ENCODE measurements at places on chromosomes 7 and 10.
A peak's percentile ranks its signal among the peaks of the same experiment; 100 is the strongest.

- DNase-seq = no peak
Measured at GRCh38 chr7:136555933-136556332, 312.5 kb upstream of the CHRM2 start.

GRCh38 chr7:136865777-136866176 lies 2.7 kb upstream of the CHRM2 start:
- no peak for DNase-seq

DNA sequence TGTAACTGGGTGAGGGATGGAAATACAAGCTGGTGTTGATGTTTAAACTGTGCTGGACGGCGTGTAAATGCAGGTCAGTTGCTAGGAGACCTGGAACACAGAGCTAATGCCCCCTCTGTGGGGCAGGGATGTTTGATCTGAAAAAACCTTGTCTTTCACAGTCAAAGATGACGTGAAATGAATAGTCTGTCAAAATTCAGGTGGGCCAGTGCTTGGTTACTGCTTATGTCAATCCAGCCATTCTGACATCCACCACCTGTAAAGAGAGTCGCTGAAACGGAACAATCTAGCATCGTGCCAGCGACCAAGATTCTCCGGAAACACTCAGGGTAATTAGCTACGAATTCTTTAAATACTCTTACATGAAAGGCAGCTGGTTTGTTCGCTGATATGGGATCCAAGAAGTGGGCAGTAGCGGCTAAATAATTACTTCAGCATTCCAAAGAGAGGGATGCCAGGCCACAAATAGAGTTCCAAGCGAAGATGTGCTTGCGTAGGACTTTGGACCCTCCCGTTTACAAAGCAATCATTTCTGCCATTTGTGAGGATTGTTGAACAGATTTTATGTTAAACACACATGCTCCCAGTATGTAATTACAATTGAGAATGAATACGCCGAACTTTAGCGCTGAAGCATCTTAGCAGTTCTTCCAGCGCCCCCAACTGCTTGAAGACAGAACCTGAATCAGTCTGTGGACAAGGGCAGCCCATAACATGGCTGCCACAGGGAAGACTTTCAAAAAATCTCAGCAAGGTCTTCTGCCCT lies 7.3 kb upstream of the ASB4 start:
- no peak for DNase-seq

DNA sequence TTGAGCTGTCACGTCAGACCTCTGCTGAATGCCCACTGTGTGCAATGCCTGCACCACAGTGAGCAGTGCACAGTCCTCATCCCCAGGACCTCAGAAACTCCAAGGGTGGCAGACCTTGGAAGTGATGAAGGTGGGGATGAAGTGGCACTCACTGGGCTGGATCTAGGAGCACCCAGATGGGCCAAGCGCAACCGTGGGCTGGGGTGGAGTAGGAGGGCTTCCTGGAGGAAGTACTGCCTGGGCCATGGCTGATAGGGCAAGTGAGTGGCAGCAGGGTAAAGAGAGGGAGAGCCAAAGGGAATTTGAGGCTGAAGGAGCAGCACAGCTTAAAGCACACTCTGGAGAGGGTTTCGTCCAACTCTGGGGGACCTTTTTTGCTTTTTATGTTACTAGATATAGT lies 52.3 kb downstream of the RBM20 start:
- DNase-seq = no peak

GRCh38 chr7:117951285-117951684 lies 78.0 kb upstream of the CTTNBP2 start:
- no peak for DNase-seq

DNA sequence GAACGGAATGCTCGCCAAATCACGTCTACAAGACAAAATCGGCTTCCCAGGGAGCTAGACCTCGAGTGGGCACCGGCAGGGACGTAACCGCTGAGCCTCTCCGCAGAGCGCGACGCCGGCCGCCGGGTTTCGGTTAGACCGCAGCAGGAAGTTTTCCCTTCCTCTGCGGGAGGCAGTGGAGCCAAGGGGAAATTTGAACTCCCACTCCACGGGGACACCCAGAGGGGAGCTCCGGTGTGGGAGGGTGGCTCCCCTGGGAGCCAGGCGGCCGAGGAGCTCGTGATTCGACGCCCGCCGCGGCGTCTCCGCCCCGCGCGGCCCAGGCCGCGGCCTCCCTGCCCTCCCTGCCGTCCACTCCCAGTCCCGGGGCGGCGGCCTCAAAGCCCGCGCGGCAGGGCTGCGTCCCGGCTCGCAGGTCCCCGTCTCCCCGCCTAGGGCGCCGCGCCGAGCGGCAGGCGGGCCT lies 426 bp downstream of the SYPL1 start:
- DNase-seq = peak; percentile 88

- no peak for DNase-seq
Measured at GRCh38 chr7:36474283-36475010, 84.8 kb downstream of the ANLN start.

DNA sequence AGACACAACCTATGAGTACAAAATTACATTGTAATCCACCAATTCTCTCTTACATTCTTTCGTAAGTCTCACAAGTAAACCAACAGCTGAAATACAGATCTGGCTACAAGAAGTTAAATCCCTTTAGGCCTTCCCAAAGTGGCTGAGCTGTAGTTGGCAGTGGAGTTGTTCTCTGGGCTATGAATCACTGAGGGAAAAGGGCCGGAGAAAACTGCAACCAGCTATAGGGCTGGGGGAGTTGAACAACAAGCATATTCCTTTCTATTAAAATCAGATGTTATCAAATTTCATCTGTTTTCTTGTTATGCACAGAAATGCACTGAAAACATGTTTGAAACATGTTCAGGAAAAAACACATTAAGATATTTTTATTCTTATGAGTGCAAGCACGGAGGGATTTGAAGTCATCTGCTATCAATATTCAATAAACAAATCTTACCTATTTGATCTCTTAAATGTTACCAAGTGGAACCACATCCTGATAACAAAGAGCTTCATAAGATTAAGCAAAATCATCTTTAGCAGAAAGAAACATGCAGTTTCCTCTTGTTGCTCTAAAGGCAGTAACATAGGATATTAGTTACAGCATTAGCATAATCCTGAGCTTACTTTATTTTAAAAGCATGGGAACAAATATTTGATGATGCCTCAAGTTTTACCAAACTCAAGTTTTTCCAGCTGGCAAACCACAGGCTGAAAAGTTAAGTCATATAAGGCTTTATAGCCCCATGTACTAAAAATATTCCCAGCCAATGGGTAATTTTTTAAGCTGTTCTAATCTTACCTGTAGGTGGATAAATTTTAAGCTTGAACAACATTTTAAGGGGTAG lies 212.7 kb downstream of the TAX1BP1 start:
- DNase-seq = no peak

GRCh38 chr10:89535171-89536012 lies at the start of gene SLC16A12:
SLC16A12 (minus strand) TSS chr10:89535594; CDS start chr10:89462578, 73,016 bp downstream.
- no peak for DNase-seq

DNA sequence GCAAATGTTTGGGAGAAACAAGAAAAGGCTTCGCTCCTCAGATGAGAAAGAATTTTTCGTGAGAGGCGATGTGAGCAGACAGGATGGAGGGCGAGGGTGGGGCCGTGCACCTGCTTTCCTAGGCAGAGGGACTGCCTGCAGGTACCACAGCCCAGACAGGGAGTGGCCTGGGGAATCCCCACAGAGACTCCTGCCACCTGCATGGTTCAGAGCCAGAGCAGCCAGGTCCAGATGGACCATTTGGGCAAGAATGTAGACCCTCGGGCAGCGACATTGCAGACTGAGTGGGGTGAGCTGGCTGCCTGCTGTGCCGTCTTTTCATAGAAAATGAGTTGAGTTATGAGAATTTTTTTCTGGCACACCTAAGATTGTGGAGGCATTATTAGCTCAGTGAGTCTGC lies 216.8 kb downstream of the SNX10 start:
- DNase-seq = no peak

- no peak for DNase-seq
Measured at GRCh38 chr7:88317422-88317821, 10.7 kb upstream of the STEAP4 start.

DNA sequence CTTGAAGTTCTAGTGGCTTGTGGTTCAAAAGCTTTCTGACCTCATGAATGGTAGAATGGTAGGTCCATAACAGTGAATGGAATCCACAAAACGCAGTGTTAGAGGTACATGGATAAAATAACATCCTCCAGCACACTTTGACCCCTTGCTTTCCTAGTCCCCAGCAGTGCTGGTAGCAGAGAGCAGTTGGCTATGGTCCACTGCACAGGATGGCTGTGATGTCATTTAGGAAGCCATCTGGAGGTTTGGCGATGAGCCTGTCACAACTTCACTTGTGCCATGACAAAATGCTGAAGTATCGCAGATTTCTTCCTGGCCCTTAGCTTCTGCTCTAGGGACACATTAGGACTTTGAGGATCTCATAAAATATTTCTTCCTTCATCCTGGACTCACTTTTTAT lies 300.0 kb upstream of the FZD8 start:
- no peak for DNase-seq

- DNase-seq = no peak
Measured at GRCh38 chr7:98616381-98617050, 569 bp upstream of the NPTX2 start.

- DNase-seq = no peak
Measured at GRCh38 chr7:46725838-46726237, 804.8 kb upstream of the IGFBP3 start.

DNA sequence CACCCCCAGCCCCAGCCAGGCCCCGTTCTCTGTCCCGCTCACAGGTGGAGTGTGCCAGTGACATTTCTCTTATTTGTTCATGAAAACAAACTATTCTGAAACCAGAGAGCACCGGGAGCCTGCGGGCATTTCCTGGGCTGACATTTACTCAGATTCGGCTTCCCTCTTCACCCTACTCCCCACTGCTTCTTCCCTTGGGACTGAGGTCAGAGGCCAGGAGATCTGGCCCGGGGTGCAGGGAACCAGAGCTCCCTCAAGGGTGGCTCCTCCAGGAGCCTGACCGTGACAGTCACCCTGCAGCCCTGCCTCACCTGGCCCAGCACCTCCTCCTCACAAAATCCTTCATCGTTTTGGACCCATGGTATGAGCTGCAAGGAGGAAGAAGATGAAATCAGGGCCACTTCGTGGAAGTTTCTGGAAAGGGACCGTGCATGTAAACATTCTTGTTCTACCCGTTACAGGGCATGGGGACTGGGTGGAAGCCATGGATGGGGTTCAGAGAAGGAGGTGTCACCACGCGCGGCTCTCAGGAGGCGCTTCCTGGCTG lies 12.2 kb downstream of the BHLHA15 start:
- DNase-seq = peak; percentile 7

DNA sequence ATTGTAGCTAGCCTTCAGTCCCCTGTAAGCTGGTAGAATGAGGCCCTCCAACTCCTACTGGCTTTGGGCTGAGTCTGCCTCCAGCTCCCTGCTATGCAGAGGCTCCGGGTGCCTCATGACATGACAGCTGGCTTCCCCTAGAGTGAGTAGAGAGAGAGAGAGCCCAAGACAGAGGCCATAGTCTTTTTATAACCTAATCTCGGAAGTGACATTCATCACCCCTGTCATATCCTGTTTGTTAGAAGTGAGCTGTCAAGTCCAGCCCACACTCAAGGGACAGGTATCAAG lies 53.9 kb upstream of the CTBP2 start:
- no peak for DNase-seq

GRCh38 chr7:135753616-135754413 lies 5.2 kb upstream of the FAM180A start:
- no peak for DNase-seq

DNA sequence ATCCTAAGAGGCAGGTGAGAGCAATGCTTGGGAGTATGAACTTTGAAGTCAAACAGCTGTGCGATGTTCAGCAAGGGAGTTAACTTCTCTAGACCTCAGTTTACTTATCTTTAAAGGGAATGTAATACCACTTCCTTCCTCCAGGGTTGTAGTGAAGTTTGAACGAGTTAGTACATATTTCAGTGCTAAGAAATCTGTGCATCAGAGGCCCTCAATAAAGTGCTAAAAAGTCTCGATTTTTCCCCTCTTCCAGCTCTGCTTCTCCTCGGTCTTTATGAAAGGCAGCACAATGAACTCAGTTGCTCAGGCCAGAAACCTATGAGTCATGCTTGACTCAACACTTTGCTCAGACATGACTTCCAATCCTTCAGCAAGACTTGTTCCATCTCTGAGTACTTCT lies 418.9 kb downstream of the MDFIC start:
- DNase-seq = no peak

GRCh38 chr7:55128693-55129394 lies 110.0 kb downstream of the EGFR start:
- no peak for DNase-seq

DNA sequence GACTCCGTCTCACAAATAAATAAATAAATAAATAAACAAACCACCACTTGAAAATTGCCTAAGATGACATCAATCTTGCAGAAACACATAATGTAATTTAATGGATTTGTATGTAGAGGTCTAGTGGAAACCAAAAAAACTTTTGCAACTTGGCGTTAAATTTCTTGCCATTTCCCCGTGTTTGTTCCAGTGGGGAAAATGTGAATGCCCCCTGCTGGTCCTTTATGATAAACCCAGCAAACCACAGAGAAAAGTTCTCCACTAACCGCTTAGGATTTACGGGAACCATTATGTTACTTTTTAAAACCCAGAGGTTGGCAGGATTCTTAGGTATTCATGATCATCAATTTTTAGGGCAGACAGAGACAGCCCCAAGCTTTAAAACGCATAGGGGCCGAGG lies 32.5 kb downstream of the LAMB4 start:
- no peak for DNase-seq

- no peak for DNase-seq
Measured at GRCh38 chr7:43439631-43440401, 143.1 kb upstream of the STK17A start.

GRCh38 chr7:155741805-155742204 lies 70.5 kb downstream of the SHH start:
- peak; percentile 59 for DNase-seq

GRCh38 chr10:69835875-69836730 lies 34.4 kb downstream of the COL13A1 start:
- no peak for DNase-seq

DNA sequence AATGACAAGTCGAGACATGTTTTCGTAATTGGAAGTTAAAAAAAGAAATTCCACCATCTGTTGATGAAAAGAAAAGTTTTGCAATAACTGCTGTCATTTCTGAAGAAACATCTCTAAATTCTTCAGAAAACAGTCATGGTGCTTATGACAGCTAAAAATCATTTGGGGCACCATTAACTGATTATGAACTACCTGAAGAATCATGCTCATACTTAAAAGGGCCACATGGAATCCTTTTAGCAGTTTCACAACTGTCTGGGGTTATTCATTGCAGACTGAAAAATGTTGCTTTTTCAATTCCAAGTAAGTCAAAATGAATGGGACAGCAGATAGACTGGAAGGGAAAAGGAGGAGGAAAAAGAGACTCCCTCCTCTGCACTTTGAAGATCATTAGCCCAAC lies 134.2 kb downstream of the CHN2 start:
- no peak for DNase-seq

DNA sequence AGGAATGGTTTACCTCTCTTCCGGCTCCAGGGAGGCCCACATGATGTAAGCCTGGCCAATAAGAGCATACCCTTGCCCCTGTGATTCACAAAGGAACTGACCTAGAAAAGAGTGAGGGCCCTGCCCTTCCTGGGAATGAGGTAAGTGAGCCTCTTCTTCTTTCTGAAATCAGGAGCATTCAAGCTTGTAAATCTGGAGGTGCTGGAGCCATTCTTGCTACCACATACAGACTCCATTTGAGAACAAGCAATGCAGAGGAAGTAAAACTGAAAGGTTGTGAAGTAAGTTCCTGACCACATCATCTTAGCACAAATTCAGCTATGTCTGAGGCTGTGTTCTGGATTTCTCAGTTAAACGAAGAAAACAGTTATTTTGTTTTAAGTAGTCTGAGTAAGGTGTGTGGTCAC lies 132.2 kb downstream of the CD36 start:
- no peak for DNase-seq
